NCI-H446 (cell line): ENCODE measurements at places on chromosomes 12 and 14.

DNA sequence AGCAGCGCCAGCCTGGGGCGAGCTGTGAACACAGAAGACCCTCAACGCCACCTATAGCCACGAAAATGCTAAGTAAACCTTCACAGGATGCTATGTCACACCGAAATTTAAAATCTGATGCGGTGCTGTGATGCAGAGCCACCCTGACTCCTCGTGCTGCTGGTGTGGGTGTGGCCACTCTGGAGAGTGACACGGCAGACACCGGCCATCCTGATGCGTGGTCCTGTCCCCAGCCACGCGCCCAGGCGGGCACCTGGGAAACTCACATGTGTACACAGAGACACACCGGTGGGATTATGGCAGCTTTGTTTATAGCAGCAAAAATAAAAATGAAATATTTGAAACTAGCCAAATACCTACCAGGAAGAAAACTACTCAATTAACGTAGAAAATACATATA lies 138.3 kb upstream of the SFSWAP start:
- DNase-seq: no peak

DNA sequence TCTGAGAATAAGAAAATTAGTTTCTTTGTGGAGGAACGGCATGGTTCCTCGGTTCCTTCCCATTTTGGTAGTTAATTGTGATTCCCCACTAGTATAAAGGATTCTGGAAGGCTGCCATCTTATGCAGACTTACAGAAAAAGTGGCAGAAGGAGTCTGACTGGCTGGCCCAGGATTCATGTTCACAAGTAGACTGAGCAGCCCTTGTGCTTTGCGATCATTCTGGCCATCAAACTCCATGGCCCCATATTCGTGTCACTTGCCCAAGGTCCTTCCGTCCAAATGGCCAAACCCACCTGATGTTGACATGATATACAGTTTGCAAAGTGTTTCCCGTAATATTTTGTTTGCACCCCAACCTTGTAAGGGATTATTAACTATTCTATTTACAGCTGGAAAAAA lies 297.2 kb upstream of the AMIGO2 start:
- DNase-seq: no peak

GRCh38 chr14:103501041-103501870 lies 21.4 kb downstream of the CKB start:
- DNase-seq: no peak

- DNase-seq: no peak
Measured at GRCh38 chr12:119700078-119700477, 32.1 kb downstream of the PRKAB1 start.

- DNase-seq: no peak
Measured at GRCh38 chr14:52350445-52350844, 36.3 kb downstream of the PTGER2 start.

DNA sequence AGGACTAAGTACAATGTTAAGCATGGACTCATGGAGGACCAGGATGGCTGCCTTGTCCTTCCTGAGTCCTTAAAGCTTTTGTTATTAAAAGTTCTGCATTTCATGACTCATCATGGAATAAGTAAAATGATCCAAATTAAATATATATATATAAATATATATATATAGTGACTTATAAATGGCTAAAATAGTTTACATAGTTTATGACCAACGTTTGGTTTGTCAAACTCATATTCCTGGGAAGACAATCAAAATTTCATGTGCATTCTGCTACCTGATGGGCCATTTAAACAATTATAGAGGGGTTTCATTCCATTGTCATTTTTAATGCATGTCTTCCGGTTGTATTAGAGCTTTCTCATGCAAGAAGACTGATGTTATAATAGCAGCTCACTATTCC lies 1190.7 kb downstream of the FSCB start:
- no peak for DNase-seq

- no peak for DNase-seq
Measured at GRCh38 chr14:61586544-61587055, 108.7 kb upstream of the HIF1A start.

DNA sequence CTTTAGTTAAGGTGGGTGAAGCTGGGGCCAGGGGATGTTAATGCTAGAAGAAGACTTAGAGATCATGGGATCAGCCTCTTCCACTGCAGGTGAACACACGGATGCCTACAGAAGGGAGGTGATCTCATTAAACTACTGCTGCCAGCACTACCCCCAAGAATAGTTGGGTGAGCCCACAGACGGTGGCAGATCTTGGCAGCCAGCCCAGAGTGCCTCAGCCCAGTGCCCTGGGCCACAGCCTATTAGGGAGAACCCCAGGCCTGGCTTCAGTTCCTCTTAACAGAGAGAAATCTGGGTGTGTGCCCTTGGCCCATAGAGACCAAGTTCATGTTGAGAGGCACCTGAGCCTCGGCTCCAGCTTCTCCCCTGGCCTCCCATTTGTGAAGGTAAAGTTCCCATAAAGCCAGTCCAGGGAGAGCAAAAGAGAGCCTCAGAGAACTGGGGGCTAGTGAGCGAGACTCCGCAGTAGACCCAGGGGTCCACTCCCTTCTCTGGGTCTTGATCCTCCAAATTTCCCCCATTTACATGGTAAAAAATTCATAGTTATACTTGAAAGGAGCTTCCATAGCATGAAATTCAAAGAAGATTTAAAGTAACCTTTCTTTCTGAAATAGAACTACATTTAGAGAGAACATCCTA lies 125.0 kb upstream of the CCND2 start:
- no peak for DNase-seq

DNA sequence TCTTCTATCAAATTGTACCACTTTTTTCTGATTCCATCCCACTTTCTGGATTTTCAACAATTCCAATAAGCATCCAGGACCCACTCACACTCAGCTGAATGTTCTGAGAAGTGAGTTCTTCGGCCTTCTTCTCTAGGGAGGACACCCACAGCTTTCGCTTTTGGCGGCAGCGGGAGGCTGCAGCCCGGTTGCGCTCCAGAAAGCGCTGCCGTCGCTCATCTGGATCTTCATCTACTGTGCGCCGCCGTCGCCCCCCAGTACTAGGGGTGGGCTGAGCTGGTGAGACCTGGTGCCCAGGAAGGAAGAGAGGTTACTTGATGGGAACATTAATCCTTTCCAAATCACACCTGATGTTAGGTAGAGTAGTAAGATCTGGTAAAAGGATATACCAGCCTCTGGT lies 17.2 kb upstream of the NPFF start:
- no peak for DNase-seq

DNA sequence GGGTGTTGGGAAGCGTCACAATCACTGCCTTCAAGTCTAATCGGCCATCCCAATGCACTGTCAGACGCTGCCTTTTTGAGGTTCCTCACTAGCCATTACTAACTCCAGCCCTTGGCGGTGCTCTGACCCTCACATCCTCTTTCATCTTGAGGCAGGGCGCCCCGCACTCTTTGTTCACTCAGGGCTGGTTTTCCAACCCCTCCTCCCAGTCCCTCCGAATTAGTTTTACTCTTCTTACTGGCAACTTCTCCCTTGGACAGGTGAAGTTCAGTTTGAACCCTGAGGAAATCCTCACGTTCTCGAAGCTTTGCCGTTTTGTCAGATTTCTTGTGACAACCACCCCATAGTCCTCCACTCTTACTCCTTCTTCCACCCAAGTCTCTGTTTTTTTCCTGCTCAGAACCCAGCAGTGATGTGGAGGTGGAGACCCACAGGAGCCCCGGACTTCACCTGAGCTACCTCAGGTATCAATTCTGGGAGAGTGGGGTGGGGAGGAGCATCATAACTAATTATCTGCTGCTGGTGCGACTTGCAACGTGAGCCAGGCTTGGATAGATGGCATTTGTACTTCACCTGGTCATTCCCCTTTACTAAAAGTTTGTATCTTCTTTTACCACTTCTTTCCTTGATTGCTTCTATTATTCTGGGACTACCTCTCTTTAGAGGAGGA lies 757 bp downstream of the ZC3H10 start:
- no peak for DNase-seq

GRCh38 chr12:105716621-105717020 lies 386.1 kb downstream of the C12orf75 start:
- no peak for DNase-seq

- no peak for DNase-seq
Measured at GRCh38 chr12:2551412-2551900, 243.3 kb upstream of the FKBP4 start.

- no peak for DNase-seq
Measured at GRCh38 chr14:61403411-61403810, 82.0 kb downstream of the PRKCH start.

- peak; percentile 75 for DNase-seq
Measured at GRCh38 chr14:75132382-75133086, 5.7 kb upstream of the NEK9 start.

GRCh38 chr12:64286521-64286920 lies 64.4 kb upstream of the KICS2 start:
- DNase-seq: no peak

DNA sequence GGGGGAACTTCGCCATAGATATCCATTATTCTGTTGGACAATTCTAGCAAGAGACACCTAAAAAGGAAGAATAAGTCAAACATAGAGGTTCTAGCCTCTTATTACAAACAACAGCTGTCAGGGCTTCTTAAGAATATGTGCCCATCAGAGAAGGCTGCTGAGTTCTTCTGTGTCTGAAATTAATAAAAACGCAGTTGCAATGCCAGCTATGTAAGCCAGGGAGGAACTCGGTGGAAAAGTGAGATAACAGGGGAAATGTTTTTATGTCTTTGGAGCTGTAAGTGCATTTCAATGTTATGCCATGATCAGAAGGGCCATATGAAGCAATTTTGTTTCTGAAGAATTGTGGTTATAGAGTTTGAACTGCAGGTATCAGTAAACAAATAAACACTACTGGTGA lies 95.0 kb downstream of the SYT1 start:
- no peak for DNase-seq

DNA sequence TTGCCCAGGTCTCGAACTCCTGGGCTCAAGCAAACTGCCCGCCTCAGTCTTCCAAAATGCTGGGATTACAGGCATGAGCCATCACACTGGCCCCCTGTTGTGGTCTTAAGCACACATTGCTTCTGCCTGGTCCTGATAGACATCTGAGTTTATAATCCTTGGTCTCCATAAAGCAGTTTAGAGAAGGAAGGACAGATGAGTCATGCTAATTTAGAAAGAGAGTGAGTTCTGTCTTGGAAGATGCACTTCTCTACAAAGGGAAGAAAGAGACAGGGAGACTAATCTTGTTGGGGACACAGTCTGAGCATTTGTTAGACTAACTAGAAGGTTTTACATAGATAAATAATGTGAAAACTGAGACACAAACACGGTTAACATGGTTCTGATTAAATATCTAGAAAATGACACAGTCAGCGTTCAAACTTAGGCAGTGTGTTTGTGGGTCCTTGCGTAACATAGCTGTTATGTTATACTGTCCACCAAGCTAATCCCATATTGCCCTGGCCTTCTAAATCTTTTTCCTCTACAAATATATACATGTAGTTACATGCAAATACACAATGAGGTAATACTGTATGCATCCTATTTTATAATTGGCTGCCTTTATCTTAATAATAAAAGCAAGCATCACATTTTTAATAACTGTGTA lies 31.0 kb downstream of the SAMD4A start:
- no peak for DNase-seq
